SK-MEL-5 (cell line): ENCODE measurements at places on chromosomes 5 and 9. TPM values are rescaled to one million over a fixed set of nuclear protein-coding genes. Genes with fewer than 3 reads are reported as not detected.

DNA sequence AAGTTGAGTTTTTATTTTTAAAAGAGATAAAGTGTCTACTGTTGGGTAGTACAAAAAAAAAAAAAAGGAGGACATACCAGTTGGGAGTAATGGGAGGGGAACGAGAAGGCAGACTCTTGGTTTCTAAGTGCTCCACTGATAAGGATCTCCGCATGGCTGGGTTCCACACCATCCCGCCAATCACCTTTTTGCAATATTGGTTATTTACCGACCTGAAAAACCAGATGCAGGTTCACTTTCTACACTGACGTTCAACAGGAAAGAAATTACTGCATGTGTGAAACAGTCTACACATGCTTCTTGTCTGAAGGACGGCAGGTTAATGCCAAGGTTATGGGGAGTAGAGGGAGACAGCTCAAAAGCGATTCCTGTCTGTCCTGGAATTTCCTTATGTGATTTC lies 75.5 kb downstream of the PTPN3 start:
- no peak for DNase-seq

- DNase-seq: no peak
Measured at GRCh38 chr9:8365466-8366160, 566.0 kb upstream of the DMAC1 start.

- DNase-seq: no peak
Measured at GRCh38 chr5:138981586-138981985, 106.5 kb upstream of the LRRTM2 start.

DNA sequence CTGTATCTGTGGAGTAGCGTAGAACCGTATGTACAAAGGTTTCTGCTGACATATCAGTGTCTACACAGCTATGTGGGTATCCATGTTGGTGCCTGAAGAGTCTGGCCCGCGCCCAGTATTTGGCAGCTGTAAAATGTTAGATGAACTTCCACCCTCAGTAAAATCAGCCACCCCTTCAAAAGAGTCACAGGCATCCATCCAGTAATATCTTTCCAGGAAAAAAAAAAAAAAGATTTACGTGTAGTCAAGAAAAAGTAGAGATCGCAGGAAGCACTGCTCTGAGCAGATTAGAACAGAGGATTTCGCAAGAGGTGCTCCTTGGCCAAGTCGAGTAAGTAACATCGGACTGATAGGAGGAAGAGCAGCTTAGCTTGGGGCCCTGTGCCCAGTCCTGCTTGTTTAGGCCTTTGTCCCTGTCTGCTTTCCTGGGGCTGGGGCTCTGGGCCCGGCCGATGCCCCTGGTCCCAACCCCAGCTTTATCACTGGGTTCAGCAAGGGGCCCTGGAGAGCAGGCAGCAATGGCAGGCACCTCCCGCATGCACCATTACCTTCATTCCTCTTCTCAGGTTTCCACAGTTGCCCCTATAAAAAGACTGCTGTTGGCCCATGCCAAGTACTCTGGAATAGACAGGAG lies 21.2 kb downstream of the DAPK1 start:
- no peak for DNase-seq

DNA sequence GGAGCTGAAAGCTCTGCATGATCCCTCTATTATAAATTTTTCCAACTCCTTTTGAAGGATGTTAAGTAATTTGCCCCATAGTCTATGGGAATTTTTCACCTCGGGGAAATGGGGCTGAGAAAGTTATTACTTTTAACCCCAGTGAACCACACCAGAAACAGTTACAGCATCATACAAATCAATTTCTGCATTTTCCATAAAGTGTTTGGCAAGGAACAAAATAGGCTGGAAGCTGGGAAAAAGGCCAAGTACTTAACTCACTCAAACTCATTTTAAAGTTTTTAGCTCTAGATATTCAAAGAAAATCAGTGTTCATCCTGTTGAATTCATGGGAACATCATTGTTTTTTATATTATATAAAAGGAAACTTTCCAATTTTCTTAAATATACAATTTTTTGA lies 160.9 kb downstream of the SH3GL2 start:
- DNase-seq: no peak

DNA sequence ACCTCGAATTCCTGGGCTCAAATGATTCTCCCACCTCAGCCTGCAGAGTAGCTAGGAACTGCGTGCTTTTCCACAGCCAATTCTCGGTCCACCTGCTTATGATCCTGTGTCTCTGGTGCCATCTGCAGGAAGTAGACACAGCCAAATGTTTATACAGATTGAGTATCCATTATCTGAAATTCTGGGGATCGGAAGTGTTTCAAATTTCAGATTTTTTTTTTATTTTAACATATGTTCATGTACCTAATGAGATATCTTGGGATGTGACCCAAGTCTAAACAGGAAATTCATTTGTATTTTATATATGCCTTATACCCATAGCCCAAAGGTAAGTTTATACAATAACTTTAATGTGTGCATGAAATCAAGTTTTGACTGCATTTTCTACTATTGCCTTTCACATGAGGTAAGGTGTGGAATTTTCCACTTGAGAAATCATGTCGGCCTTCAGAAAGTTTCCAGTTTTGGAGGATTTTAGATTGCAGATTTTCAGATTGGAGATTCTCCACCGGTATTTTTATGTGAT lies 89.5 kb downstream of the ESM1 start:
- DNase-seq: peak; percentile 79

DNA sequence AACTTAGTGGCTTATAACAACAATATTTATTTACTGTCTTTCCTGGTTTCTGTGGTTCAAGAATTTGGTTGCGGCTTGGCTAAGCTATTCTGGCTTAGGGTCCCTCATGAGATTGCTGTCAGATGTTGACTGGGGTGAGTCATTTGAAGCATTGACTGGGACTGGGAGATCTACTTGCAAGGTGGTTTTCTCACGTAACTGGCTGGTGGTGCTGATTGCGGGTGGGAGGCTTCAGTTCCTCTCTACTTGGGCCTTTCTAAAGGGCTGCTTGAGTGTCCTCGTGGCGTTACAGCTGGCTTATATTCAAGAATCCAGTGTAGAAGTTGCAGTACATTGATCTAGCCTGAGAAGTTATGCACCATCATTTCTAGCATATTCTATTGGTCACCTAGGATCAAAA lies 218.5 kb upstream of the ELAVL2 start:
- DNase-seq: no peak

DNA sequence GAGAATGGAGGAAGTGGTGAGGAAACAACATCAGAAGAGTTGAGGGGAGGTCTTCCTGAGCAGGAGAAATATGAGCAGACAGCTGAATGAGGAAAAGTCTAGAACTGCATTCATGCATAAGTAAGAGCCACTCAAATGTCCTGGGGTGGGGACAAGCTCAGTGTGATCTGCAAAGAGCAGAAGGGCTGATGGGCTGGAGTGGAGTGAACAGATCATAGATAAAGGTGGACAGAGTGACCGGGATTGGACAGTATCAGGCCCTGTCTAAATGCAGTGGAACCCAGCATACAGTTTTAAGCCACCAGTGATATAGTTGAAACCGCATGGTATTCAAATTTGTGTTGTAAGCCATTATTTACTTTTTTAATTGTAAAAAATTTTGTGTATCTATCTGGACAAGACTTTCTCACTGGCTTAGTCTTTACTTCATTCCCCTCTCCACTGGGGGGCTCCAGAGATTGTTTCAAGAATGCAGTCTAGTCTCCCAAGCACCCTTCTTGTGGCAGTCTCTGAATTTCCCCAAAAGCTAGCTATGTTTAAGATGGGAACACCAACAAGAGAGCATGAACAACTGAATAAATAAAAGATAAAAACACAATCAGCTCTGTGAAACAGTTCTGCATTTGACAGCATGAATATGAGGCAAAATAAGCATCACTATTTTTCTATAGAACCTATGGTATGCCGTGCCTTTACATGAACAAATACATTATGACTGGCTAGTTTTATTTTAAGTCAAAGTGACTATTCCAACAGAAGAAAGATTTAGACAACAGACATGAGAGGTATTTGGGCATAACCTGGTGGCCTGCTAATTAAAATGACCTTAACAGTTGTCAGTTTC lies 10.7 kb upstream of the STK32A start:
- DNase-seq: peak; percentile 77

GRCh38 chr5:156135531-156135930 lies 191.4 kb upstream of the SGCD start:
- DNase-seq: no peak

DNA sequence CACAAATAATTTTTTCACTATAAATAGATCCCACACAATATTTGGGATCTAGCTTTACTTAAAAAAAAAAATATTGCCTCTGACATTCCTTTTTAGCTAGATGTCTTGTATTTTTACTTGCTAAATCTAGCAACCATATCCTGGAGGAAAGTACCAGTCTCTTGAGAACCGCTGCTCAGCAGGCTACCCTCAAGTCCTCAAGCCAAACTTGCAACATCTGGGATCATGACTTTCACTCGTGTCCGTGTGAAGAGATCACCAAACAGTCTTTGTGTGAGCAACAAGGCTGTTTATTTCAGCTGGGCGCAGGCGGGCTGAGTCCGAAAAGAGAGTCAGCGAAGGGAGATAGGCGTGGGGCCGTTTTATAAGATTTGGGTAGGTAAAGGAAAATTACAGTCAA lies 180.3 kb upstream of the FER start:
- DNase-seq: no peak

The PITX1 gene
- 0.11 and 0.18 TPM in 2 replicates for total RNA-seq

The WWC1 gene
- total RNA-seq: 12.7 and 13.2 TPM in 2 replicates

The ANKRD18B gene
- total RNA-seq: 0.45 and 4.8 TPM in 2 replicates

The ADRB2 gene
- 0.21 and 0.48 TPM in 2 replicates for total RNA-seq
